ENCODE measurements at places on chromosomes 11 and 22. TPM values are rescaled to one million over a fixed set of nuclear protein-coding genes. Genes with fewer than 3 reads are reported as not detected.

- no peak for DNase-seq
These were observed 537.0 kb downstream of the NTM start for GRCh38 chr11:131907371-131907770.

DNA sequence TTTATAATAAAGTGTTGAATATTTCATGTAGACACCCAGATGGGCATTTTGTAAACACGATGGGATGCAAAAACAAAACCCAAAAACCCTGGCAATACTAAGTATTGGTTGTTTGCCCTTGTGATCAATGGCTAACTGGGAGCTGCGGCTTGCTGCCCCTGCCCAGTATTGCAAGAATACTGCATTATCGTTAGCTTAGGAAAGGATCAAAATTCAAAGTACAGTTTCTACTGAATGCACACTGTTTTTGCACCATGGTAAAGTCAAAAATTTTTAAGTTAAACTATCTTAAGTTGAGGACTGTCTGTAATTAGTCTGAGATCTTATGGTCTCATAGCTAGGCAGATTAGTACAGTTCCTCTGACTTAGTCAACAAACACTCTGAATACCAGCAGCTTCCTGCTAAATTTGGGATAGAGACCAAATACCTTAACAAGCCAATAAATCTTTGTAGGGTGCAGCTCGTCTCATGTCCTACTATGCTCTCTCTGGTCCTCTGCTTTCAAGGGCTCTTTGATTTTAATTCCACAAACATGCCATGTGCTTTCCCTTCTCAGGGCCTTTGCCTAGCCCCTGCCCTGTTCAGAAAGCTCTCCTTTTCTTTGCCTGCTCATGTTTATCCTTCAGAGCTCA, 4.0 kb downstream of the CCDC90B start:
- DNase-seq: no peak

CDCA5 gene
- 1.7 TPM for total RNA-seq

DNA sequence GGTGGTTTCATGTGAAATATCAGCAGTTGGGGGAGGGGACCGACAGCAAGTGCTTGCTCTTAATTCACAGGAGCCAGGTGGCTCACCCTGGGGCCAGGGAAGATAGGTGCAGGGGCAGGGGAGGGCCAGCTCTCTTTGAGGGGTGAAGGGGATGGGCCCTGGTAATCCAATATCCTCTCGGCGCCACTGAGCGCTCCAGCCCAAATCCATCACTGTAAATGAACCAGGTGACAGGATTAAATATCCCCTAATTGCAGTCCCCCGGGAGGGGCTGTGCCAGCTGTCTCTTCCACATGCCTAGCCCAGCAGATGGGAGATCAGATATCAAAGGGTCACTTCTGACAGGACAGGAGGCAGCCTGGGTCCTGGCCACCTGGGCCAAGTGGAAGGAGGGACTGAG, 531.8 kb upstream of the CADM1 start:
- DNase-seq: no peak

GRCh38 chr22:20582520-20583361, 75.3 kb downstream of the MED15 start:
- DNase-seq: peak; percentile 60

DNA sequence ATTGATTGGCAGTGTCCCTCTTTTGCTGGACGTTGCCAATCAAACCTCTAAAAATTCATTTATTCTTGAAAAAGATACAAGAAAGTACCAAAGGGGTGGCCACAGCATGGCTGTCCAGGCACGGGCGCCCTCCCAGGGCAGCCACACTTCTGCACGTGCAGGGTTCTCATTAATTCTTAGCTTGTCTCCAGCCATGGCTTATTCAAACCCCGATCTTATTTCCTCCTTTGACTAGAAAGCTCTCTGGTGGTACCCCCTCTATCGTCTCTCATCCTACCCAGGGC, 123.9 kb downstream of the CTTN start:
- no peak for DNase-seq

DCHS1 gene
- 4.5 TPM for total RNA-seq

SCUBE1 gene
- 1.1 TPM for total RNA-seq

PLA2G3 gene
- 7.3 TPM for total RNA-seq

OR10W1 gene
- not detected for total RNA-seq

OR2D3 gene
- total RNA-seq: not detected

CECR2 gene
- total RNA-seq: 3.9 TPM

DNA sequence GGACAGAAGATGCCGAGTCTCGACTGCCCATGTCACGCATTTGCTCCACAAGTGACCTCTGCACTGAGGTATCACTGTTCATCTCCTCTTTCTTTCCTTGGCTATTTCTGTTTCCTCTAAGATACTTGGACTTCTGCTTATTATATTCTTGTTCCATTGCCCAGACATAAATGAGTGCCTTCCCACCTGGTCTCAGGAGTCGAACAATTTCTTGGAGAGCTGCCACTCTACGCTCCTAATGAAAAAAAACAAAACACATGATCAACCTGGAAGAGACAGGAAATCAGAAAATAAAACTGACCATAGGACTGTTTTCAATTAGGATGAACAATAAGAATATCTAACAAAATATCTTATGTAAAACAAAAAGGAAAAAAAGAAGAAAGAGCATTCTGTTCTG, 47.4 kb upstream of the CWF19L2 start:
- DNase-seq: no peak

CSF2RB gene
- 4.8 TPM for total RNA-seq

GRCh38 chr22:37317698-37318210, 35.4 kb downstream of the CYTH4 start:
- no peak for DNase-seq

GRCh38 chr22:46172522-46173110, 22.3 kb downstream of the PPARA start:
- no peak for DNase-seq

GRCh38 chr11:39804271-39804670, 1655.2 kb downstream of the LRRC4C start:
- DNase-seq: no peak

VPS11 gene
- total RNA-seq: 53.9 TPM

DNA sequence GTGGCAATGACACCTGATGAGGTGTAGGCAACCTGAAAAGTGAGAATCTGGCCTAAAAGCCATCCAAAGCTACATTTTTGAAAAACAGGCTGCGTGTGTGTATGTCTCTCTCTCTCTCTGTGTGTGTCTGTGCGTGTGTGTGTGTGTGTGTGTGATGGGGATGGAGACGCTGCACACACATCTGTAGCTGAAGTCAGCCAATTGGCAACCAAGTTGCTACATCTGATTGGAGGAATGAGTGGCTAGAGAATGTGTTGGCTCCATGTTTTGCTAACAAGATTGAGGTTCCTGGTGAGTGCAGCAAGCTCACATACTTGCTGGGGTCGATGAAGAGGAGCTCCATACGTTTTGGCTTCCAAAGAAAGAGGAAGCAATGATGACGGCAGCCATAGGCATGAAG, 311.4 kb upstream of the NCAM1 start:
- no peak for DNase-seq

- DNase-seq: peak; percentile 96
These were observed at the start of gene PELI3 for GRCh38 chr11:66466225-66467033. PELI3 (plus strand) TSS chr11:66466905; CDS start chr11:66468129, 1,224 bp downstream.

DNA sequence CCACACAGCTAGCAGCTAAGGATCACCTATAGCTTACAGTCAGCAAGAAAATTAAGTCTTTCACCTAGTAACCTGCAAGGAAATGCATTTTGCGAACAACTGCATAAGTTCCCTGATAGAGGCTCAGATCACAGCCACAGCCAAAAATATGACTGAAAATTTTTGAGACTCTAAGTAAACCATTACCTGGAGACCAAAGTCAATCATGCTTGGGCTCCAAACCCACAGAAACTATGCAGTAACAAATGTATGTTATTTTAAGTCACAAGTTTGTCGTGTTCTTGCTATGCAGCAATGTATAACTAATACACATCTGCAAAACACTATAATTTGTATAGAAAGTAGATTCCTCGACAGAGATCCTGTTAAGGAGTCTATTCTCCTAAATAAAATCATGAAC, 1025.7 kb upstream of the RAG2 start:
- no peak for DNase-seq

ANO5 gene
- total RNA-seq: 0.40 TPM

- no peak for DNase-seq
These were observed 939 bp downstream of the ALX4 start for GRCh38 chr11:44308923-44309477.

FOLR1 gene
- total RNA-seq: 4.3 TPM

C11orf91 gene
- not detected for total RNA-seq

DNA sequence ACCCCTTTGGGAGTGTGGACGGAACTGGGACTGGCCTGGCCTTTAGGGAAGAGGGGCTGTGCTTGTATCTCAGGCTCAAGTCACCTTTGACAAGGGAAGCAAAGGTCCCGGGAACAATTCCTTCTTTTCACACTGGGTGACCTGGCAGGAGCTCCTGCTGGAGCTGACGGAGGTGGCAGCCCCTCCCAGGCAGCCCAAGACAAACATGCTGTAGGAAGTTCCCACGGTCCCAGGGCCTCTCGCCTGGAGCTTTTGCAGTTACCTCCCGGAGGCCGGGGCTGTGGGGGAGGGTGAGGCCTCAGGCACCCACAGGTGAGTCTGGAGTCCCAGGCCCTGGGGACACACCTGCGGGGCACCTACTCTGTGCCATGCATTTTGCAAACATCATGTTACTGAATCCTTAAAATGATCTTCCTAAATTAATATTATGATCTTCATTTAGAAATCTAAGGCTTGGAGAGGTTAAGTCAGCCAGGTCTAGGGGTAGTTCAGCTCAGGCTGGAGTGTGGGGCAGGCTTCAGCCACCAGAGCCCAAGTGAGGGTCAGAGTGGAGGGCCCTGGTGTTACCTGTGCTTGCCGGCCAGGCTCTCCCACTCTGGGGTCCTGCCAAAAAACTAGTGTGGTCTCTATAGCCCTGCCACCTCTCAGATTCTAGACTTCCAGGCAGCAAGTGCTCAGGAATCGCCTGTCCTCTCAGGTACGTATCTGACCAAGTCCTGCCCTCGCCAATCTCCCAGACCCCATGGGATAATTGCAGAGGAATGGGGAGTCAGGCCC, 15.7 kb upstream of the MYEOV start:
- no peak for DNase-seq

DNA sequence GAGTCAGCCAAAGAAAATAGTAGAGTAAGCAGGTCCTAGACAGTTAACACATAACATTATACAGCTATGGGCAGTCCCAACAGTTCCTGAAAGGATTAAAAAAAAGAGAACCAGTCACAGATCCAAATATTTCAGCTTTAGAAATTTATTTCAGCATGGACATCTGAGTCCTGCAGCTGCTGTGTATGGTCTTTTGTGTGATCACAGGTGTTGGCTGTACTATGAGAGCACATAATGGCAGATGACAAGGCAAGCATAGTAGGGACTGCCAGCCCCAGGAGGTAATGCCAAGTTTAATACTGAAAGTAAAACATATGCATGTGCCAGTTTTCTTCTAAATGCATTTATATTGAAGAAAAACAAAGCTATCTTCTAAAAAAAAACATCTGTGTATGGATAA, 158.1 kb downstream of the GRIA4 start:
- no peak for DNase-seq

MYO18B gene
- 1.6 TPM for total RNA-seq

GRCh38 chr11:123544631-123545375, 109.6 kb downstream of the SCN3B start:
- DNase-seq: peak; percentile 70

DNA sequence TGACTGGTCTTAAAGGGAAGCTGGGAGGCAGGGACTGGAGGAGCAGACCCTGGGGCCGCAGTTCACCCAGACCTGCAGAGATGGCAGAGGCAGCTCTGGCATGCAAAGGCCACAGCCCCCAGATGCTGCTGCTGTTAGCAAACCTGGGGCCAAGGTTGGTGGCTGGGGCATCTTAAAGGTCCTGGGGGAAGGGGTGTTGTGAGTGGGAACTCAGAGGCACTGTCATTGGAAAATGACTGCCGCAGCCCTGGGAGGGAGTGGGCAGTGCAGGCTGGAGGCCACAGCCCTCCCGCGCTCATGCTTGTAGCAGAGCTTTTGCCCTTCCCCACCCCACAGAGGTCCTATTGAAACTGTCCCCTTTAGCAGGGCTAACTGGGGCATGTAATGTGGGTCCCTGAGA, 111.8 kb downstream of the CTTN start:
- DNase-seq: no peak

GRCh38 chr11:118417801-118418200, 16.4 kb downstream of the ATP5MG start:
- DNase-seq: no peak

TSGA10IP gene
- not detected for total RNA-seq

DNA sequence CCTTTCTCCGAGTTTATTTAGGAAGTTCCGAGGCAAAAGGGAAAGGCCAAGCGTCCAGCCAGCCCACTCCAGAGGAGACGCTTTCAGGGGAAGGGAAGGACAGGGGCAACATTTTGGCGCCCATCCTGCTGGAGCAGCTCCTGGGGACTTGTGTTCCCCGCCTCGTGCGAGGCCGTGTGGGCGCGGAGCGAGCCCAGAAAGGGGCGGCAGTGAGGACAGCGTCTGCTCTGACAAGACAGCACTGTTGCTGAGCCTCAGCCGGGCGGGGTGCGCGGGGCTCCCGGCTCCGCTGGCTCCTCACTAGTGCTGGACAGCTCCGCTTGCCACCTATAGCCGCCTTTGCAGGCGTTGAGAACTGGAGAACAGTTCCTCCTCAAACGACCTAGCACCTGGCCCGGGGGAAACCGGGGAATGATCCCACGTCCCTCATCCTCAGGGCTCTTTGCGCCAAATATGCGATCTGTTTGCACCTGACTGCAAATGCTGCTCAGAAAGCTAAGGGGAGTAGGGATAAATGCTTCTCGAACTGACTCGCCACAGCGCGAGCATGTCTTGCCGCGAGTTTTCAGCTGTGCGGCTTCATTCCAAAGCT, 722 bp upstream of the GUCY1A2 start:
- DNase-seq: peak; percentile 81

APOBEC3B gene
- total RNA-seq: 2.1 TPM

SORL1 gene
- 12.1 TPM for total RNA-seq

DNA sequence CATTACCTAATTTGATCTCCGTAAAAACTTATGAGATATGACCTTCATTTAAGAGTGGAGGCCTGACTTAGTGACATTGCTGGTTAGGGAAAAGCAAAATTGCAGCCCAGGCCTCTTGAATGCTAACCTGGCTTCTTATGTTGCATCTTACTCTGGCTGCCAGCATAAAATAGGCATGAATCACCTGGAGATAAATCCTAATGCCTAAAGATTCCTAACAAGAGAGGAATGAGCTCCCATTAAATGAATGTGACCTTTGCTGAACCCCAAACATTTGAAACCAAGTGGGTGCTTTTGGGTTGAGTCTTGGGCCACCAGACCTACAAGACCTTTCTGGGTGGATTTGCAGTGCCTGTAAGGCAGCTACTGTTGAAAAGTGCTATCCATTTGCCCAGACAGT, 1145.6 kb upstream of the TENM4 start:
- no peak for DNase-seq

Measured in suprapubic skin (tissue), 4 donors.